NCI-H187 treated with DMSO at 0.1 percent for 48 hours (cell line): ENCODE measurements at places on chromosomes 2 and 18.

DNA sequence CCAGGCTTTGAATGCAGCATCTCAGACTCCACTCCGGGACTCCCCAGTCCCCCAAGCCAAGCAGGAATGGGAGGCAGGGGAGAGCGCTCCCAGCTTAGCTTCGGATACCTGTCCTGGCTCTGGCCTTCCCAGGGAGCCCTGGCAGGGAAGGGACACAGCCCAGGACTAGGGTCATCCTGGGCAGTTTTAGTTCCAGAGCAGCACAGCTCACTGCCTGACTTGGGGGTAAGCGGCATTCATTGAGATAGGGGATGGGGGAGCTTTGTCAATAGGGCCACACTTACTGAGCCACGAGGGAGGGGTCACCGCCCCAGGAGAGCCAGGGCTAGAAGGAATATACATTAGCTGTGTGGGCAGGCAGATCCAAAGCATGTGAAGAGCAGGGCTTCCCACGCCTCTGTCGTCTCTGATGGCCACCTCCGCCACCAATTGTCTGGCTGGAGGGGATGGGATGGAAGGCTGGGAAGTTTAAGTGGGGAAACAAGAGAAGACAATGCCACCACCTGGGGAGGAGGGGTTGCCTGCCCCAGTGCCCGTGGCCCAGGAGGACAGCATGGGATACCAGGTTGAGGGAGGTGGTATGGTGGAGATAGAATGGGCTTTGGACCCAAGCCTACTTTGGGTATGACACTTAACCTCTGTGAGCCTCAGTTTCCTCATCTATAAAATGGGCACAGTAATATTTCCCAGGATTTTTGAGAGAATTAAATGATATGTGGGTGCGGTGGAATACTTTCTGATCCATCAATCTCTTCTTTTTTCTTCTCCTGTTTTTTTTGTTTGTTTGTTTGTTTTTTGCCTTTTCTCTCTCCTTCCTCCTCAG lies 40.2 kb downstream of the SCTR start:
- DNase-seq: no peak

GRCh38 chr2:27914041-27914804 lies 23.7 kb downstream of the BABAM2 start:
- DNase-seq: no peak

DNA sequence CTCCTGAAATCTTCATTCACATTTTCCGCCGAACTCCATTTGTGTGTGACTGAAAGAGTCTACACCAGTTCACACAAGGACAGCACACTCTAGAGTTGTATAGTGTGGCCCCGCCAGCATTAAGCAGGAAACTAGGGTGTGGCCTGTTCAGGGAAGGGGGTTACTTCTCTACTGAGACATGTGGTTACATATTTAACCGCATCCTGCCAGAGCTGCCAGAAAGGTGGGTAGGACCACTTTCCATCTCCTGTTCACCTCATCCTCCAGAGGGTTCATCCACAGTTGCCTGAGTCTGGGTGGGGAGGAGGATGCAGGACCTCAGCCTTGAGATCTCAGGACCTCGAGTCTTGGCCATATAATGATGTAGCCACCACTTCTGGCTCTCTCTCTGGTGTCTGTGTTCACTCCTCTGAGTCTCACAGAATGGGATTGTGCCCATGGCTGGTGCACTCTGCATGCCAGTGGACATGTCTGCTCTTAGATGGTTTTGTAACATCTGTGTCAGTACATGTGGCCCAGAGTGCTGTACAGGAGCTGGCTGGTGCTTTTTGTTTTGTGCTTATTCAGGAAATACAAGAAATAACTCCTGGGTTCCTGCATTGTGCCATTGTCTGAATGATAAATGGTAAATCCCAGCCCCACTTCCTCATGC lies 7.7 kb upstream of the SP140L start:
- no peak for DNase-seq

GRCh38 chr2:64735504-64735903 lies 81.8 kb upstream of the SERTAD2 start:
- DNase-seq: no peak

DNA sequence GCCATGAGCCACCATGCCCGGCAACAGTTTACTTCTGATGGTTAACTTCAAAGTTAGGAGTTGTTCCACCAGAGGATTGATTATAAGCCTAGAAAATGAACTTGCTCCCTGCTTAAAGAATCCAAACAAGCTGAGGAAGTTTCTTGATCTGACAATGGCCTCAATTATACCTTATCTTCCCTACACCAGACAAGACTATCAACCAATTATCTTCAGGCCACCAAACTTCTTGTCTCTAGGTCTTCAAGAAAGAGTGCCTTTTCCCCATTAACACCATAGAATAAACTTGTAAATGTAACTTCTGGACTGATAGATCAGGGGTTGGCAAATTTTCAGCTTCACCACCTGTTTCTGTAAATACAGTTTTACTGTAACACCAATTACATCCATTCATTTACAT lies 15.0 kb downstream of the ZC3H8 start:
- DNase-seq: no peak

GRCh38 chr2:118221536-118222272 lies 133.4 kb downstream of the INSIG2 start:
- no peak for DNase-seq

DNA sequence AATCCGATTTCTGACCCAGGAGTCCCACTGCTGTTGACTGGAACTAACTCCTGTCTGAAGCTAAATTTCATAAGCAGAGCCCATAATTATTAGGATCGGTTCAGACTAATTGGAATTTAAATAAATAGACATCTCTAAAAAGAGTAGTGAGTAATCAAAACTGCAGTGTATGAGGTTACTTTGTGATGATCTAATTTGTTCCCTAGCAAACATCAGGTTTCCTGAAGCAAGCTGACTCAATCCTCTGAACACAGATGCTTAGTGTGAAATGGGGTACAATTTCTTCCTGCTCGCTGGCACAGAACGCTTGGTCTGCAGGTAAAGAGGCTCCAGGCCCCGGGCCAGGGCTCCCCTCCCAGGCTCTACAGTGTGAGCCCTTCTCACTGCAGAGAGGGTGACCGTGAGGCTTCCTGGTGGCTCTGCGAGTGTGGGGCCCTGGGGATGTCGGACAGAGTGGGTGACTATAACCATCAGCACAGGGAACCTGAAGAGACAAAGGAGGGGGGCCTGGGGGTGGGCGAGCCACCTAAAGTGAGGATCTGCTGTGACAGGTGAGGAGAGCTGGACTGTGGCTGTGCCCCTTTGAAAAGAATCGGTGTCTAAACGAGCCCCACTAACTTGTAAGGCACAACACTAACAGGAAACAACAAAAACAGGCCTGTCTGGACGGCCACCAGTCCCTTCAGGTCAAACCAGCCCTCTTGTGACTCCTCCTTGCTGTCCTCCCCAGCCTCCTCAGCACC lies 20.2 kb downstream of the CHST10 start:
- no peak for DNase-seq

DNA sequence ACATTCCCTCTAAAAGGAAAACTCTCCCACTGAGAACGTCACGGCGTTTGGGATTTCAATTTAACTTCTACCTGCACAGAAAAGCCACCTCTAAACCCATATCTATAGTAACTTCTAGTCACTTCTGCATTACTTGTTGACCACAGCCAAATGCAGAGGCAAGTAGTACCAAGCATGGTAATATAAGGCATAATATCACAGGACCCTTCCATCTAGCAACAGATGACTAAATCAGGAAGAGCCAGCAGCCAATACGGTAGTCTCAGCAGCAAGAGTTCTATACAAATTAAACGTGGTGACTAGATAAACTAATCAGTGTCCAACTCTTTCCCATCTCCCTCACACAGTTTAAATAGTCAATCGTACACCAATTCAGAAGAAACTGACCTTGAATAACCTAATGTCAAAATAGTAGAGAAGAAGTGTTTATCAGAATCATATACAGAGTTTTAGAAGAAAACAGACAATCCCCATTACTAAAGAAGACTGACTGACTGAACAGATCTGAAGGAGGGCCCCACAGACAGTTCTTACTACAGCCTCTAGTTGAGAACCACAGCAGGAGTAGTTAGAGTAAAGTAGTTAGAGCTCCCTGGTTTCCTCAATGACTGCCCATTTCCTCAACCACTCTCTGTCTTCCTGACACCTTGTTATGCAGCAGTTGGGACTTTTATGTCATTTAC lies 30.0 kb downstream of the MEMO1 start:
- no peak for DNase-seq

GRCh38 chr2:197285361-197285760 lies 25.2 kb downstream of the ANKRD44 start:
- DNase-seq: no peak

DNA sequence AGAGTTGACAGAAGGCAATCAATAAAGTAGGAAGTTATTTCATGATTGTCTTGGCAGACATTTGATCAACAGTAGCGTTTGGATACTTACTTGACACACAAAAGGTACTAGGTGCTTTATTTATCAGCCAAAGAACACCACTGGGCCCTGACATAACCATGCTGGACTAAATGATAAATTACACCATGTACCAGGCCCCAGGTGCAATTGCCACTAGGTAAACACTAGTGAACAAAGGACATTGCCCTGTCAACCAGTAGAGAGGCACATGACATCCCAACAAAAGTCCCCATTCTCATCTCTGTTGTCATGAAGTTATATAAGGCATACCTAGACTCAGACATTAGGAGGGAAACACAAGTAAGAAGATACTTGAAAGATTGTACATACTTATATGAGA lies 747.2 kb downstream of the SATB2 start:
- no peak for DNase-seq
